ENCODE measurements at places on chromosomes 7 and 10. TPM values are rescaled to one million over a fixed set of nuclear protein-coding genes. Genes with fewer than 3 reads are reported as not detected.
A peak's percentile ranks its signal among the peaks of the same experiment; 100 is the strongest.

- peak; percentile 23 for DNase-seq
Observed at GRCh38 chr7:107742678-107743566, 1.0 kb upstream of the CBLL1 start.

- DNase-seq, result no peak
Observed at GRCh38 chr7:115229401-115230105, 307.7 kb downstream of the MDFIC start.

- no peak for DNase-seq
Observed at GRCh38 chr10:70832221-70832620, 16.5 kb downstream of the SGPL1 start.

DNA sequence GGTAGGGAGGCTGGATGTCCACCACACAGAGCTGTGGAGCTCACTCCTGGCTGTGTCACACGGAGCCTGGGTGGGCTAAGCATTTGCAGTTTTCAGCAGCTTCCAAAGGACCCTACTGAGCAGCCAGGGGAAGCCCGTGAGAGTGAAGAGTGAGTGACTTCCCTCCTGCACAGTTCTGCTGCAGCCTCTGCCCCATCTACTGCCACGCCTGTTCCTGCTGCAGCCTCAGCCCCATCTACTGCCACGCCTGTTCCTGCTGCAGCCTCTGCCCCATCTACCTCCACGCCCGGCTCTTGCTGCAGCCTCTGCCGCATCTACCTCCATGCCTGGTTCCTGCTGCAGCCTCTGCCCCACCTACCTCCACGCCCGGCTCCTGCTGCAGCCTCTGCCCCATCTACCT lies 12.2 kb downstream of the ADAM8 start:
- no peak for DNase-seq

- no peak for DNase-seq
Observed at GRCh38 chr10:131963811-131964210, 17.9 kb downstream of the BNIP3 start.

DNA sequence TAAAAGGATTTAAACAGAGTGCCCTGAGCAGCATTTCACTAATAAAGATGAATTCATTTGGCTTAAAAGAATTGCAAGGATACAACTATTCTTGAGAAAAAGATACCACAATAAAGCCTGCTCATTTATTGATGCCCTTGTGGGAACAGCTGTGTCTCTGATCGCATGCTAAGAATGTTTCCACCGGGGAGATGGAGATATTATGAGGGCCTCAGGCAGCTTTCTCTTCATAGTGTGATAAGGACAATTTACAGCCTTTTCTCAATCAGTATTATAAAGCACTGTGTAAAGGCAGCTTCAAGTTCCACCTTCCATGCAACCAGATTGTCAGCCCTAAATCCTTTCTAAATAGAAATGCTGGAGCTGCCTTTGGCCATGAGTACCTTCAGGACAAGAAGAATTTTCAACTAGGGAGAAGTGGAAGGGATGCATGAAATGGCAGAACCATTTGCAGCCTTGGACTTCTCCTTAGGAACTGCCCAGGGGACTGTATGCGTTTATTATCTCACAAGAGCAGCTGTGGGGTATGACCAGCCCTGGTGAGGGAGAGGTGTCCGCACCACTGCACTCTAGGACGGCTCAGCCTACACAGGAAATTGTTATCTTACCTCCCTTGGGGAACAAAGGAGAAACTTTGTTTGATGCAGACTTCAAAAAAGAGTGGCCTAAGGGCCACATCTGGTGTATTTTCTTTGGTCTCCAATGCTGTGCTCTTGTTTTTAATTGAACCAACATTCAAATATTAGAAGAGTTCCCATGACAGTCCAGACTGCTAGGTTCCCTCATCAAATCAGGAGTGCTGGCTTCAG lies 116.9 kb upstream of the PCGF5 start:
- no peak for DNase-seq

The NME8 gene
- not detected for total RNA-seq

Data from hepatocyte (in vitro differentiated cells).